ENCODE measurements at places on chromosomes 1 and 21.

- DNase-seq = no peak
Observed at GRCh38 chr1:95086949-95087533, 14.3 kb upstream of the ALG14 start.

DNA sequence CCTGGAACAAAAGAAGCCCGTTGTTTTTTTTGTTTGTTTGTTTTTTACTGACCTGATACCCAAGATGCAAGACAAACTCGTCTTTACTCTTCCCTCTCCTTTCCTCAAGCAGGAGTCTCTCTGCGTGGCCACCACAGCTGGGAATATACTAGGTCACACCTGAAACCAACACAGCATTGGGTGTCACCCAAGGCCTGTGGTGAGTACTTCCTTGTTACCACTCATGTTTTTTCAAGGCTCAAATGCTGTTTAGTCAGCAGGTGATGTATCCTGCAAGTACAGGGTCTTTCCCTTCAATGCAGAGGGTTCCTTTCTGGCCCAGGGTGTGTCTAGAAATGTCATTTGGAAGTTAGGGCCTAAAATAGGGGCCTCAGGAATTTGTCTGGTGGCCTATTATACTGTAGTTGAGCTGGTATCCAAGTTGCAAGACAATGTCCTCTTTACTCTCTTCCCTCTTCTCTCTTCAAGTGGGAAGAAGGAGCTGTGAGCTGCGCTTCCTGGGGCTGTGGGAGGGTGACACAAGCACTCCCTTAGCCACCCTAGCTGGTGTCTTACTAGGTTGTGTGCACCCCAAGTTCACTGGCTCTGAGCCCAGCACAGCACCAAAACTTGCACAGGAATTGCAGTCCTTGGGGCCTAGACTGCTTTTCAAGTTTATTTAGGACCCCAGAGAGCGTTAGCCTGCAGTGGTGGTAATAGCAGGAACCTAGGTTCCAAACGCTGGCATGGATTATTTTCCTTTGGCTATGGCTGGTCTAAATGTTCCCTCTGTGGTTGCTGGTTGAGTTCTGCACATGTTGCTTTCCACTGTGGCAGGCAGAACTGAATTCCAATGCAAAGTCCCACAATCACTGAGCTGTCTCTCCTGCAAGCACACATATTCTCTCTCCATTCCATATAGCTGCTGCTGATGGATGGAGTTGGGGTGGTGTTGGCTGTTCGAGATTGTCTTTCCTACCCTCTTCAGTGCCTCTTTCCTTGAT lies 91.4 kb upstream of the LYPLAL1 start:
- DNase-seq = no peak

GRCh38 chr21:44453120-44453519 lies 2.2 kb upstream of the LRRC3 start:
- DNase-seq = no peak

DNA sequence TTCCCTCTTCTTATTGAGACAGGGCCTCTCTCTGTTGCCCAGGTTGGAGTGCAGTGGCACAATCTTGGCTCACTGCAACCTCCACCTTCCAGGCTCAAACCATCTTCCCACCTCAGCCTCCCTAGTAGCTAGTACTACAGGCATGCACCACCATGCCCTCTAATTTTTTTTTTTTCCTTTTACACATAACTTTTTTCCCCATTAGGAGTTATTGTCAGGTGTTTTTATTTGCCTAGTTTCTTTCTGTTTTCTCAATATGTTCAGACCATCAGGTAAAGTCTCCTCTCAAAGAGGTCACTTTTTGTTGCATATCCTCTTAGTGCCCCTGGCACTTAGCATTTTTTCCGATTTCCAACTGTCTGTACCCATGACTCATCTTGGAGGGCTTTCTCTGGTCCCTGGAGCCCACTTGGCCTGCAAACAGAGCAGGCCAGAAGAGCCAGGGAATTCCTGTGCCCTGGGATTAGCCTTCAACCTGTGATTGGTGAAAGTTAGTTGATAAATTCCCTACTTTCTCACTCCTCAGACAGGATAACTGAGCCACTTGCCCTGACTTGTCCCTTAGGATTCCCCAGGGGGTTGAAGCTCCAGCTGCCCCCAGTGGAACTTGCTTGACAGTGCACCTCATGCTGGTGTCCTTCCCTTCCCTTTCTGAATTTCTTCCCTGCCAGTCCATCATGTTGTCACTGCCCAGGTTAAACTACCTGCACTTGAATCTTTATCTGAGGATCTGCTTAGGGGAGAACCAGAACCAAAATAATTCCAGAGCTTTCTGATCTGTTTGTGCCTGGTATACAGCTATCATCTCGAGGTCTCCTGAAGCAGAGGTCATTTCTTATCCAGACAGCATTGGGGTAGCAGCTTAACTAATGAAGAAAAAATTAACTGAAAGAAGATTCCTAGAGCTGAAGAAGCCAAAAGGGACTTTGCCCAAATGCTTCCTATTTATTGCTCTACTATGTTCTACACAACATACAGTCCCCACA lies 2.4 kb downstream of the NTPCR start:
- no peak for DNase-seq

DNA sequence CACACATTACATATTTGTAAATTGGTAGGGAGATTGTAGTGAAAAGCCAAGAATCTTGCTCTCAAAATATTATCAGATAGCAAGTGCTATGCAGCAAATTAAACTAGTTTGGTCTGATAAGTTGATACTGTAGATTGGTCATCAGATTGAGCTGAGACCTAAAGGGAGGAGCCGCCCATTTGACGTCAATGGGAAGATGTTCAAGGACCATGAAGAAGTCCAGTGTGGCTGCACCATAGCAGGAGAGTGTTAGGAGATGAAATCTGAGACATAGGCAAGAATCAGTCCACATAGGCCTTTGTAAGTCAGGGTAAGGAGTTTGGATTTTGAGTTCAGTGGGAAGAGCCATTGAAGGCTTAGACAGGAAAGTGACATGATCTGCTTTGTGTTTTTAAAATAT lies 16.3 kb downstream of the ZMPSTE24 start:
- DNase-seq = no peak

- DNase-seq = no peak
Observed at GRCh38 chr1:214579183-214579582, 23.8 kb upstream of the CENPF start.

GRCh38 chr1:247833601-247834000 lies 8.1 kb downstream of the OR11L1 start:
- no peak for DNase-seq

DNA sequence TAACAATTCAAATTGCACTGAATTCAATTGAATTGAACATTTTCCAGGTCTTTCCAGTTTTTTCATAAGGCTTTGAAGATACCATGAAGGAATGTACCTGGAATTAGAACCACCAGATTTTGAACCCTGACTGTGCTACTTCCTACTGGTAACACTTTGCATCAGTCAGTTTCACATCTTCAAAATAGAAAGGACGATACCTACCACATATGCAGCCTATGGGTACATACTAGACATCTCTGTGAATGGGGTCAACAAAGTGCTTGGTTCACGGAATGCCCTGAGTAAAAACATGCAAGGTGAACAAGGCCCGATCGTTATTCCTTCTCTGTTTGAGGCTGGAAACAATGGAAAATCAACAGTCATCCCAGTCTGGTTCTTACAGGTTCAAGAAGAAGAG lies 41.2 kb upstream of the WLS start:
- DNase-seq = no peak

DNA sequence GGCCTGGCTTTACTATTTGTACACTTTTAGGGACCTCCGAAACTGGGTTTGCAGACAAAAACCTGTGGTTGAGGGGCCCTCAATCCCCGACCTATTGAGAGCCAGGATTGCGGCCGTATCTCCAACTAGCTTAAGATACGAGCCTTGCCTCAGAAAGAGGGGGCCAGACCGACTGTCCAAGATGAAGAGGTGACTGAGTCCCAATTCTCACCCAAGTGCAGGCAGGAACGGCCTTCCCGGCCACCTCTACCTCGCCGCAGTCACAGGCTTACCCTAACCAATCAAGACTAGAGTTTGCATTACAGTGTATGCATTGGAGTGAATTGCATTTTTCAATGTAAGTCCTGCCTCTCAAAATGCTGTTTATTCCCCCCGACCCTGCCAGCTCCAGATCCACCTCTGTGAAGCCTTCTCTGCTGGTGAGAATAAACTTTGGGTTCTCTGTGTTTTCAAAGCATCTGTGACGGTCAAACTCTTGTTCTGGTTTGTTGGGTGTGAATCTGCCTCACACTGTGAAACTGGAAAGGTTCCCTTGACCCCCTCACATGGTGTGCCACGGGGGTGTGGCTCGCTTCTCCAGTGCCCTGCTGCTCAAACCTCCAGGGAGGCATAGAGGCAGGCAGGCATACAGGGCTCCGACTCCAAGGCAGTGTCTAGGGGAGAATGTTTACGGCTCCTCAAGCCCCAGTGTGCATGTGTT lies 62.2 kb upstream of the WLS start:
- DNase-seq = no peak

DNA sequence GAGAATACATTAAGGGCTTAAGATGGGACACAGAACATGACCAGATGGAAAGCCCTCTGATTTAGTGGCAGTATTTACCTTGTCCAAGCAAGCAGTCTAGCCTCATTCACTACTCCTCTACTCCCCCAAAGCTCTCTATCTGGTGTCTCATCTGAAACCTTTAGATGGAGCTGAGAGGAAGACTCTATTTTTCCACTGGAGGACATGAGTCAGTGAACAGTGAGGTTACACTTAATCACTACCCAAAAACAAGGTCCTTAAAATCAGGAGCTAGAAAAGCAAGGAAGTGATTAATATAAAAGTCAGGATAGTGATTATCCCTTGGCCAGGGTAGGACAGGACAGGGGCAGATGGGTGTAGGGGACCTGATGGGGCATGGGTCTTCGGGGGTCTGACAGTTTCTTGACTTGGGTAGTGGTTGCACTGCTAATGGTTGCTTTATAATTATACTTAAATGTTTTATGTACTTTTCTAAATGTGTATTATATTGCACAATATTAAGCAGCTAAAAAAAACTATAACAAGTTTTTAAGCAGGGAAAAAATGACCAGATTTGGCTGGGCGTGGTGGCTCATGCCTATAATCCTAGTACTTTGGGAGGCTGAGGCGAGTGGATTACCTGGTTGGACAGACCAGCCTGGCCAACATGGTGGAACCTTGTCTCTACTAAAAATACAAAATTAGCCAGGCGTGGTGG lies 3.0 kb downstream of the PTPN22 start:
- DNase-seq = no peak

- DNase-seq = no peak
Observed at GRCh38 chr1:27806758-27807157, 23.8 kb upstream of the PPP1R8 start.

- no peak for DNase-seq
Observed at GRCh38 chr1:62294261-62294660, 25.0 kb downstream of the KANK4 start.

GRCh38 chr1:217067642-217068041 lies 344.4 kb upstream of the ESRRG start:
- DNase-seq = no peak

DNA sequence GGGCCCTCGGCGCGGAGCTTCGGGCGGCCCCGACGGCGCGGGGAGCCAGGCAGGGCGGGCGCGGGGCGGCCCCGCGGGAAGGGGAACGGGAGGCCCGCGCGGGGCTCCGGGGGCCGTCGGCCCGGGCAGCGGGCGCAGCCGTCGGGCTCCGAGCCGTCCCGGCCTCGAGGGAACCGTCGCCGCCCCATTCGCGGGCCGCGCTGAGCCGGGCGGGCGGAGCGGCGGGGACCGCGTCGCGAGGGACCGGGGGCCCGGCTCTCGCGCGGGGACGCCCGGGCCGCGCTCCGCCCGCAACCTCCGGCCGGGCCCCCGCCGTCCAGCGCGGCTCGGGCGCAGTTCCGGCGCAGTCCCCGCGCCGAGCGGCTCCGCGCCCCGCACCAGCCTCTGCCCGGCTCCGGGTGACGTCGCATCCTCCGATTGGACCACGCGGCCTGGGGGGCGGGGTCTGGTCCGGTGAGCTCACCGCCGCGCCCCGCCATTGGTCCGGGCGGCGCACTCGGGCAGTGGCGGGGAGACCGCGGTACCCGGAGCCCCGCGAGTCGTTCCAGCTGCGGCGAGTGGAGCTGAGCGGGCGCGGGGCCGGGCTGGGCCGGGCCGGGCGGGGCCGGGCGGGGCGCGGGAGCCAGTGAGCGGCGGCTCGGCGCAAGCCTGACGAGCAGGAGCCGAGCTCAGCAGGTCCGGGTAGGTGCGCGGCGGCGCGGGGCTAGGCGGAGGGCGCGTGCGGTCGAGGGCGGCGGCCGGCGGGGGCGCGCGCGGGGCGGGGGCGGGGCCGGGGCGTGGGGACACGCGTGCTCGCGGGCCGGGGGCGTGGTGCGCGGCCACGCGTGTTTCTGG lies 66.7 kb upstream of the VAMP3 start:
- peak; percentile 92 for DNase-seq

GRCh38 chr1:55146781-55147180 lies 68.4 kb downstream of the USP24 start:
- peak; percentile 36 for DNase-seq

DNA sequence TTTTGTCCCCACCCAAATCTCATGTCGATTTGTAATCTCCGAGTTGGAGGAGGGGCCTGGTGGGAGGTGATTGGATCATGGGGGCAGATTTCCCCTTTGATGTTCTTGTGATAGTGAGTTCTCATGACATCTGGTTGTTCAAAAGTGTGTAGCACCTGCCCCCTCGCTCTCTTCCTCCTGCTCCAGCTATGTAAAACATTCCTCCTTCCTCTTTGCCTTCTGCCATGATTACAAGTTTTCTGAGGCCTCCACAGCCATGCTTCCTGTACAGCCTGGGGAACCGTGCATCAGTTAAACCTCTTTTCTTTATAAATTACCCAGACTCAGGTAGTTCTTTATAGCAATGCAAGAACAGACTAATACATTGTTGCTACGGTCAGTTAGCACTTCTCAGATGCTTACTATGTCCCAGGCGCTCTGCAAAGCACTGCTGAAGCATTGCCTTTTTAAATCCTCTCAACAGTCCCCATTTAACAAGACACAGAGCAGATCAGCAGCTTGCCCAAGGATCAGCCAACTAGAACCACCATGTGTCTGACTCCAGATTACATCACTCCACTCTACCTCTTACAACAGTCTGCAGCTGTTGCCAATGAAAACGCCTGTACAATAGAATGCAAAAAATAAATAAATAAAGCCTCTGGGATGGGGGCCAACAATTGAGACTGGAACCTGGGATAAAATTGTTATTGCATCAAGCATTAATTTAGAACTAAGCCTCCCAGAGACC lies 52.4 kb upstream of the USP1 start:
- DNase-seq = no peak

DNA sequence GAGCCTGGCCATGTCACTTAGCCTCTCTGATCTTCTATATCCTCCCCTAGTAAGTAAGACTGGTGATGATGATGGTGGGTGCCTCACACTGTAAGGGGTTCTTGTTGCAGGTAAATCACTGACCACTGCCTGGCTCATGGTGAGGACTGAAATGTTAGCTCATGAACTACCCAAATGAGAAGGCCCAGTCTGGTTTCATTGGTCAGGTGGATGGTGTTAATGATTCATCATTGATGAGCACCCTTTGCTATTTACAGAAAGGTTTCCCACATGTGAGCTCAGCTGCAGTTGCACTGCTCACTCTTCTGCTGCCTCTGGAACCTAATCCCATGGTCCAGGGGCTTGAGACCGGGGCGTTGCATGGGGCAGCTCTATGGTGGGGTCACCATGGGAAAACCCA lies 417.7 kb downstream of the PRDM2 start:
- DNase-seq = no peak

DNA sequence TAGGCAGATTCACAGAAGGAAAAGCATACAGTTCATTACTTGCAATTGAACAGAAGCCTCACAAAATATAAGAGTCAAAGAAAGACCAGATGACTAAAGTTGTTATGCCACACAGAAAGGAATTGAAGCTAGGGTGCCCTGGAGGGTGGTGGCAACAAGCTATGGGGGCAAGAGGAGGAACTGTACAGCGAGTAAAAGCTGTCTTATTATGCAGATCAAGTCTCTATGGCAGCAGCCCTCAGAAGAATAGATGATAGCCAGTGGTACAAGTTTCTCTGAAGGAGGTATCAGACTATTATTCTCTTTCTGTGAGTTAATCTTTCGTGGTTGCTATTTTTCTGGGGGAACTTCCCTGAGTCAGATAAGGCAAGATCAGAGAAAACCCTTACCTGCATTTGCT lies 72.2 kb downstream of the C21orf91 start:
- no peak for DNase-seq

Data from ovary (tissue), 10 donors.